ENCODE measurements at places on chromosomes 7 and 10.
A peak's percentile ranks its signal among the peaks of the same experiment; 100 is the strongest.

DNA sequence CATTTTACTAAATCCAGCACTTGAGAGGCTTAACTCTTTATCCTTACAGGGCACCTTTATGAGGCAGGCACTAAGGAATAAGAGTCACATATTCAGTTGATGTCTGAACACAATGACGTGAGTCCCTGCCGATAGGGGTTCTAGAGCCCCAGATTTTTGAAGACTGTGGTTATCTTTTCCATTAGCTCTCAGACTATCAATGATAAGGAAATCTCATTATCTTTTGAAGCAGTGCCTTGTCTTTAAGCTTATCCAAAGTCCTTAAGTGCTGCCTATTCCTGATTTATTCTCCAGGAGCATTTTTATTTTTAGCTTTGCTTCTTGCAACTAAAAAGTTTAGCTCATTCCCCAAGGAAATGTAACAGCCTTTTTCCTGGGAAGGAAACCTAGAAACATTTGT lies 444.1 kb upstream of the LRRN3 start:
- DNase-seq, result no peak

DNA sequence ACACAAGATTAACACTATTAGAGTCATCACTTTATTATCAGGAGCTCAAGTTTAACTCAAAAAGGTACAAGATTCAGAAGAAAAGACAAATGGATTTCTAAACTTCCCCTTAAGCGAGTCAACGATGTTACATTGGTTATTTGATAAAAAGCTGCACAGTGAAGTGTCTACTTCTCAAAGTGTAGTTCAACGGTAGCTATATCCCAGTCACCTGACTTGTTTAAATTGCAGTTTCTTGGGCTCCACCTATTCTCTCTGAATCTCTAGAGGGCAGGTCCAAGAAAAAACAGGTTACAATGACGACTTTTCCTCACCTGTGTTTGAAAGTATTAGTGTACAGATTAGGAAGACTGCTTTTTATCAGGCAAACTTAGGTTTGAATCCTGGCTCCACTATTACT lies 16.6 kb downstream of the MINDY3 start:
- DNase-seq, result no peak

DNA sequence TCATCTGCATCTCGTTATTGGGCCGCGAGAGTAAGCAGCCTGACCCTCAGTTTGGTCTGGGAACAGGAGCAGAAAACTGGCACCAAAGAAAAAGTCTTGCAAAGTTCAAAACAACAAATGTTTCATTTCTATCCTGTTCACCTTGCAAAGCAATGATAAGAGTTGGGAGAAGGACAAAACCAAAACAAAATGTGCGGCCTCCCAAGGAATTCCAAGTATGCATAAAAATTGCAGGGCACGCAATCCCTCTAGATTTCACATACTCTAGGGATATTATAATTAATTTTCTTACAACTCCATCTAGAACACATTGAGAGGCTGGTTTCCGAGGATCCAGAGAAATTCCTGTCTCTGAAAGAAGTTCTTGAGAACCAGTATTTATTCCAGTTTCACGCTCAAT lies 20.1 kb downstream of the CHUK start:
- DNase-seq, result no peak

- peak; percentile 40 for DNase-seq
Observed at GRCh38 chr7:91034459-91035368, 229.5 kb upstream of the FZD1 start.

DNA sequence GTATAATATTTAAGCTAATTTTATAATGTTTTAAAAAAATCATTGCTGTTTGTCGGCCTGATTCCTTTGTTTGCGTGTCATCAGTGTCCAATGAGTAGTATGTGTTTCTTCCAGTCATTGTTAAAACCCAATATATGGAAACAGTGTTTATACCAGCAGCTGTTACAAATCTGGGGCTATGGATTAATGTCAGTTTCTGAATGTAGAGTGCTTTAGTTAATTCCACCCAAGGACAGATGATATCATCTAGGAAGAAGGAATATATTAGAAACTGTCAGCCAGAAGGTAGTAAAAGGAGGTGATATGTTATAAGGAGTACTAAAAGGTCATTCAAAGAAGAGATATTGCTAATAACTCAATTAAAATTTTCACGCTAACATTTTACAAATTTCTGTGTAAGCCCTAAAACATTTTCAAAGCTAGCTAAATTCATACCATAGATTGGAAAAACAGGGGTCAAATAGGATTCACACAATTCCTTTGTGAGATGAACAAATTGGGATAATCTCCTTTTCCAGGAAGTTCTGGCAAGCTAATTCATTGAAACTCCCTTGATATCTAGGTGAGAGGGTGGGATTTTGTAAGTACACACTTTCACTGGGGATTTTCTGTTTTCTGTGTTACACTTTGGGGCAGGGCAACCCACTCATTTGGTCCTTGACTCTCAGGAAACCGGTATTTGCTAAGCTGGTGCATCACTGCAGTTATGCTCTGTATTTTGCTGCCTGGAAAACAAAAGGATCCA lies 448.8 kb downstream of the LRMDA start:
- no peak for DNase-seq

DNA sequence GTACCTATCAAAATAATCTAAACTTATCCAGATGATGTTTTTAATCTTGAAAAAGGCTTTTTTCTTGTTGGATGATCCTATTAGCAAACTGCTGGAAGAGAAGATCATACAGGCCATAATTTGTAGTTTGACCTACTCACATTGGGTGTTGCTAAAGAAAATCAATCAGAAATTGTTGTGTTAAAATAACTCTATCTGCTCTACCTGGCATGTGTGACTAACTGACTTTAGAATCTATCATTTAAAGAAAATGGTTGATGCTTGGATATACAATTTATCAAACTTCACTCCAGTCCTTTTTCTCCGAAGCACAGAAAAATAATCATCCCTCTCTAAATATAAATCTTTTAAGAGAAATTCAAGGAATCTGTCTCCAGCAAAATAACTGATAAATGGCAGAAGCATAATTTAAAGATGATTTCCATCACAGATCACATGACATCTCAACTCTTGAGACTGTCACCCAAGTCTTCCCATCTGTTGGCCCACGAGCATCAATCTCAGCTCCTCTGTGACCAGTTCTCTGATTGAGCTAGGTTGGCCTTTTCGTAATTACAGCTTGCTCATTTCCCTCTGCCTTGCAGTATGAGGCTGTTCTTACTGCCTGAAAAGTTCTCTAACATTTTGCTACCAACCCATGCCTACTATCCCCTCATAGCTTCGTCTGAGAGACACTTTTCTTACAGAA lies 36.4 kb downstream of the CABCOCO1 start:
- no peak for DNase-seq

DNA sequence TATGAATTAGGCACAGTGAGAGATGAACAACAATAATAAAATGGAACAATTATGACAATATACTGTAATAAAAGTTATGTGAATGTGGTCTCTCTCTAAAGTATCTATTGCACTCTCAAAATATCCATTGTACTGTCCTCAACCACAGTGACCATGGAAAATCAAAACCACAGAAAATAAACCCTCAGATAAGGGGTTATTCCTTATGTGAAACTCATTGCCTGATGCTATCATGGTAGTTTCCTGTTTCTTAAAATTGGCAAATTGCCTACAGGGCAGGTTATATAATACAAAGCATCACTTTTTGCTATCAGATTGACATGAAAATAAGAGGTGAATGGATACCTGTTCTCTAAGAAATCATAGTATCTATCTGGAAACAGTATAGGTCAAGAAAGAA lies 3.8 kb downstream of the MCM10 start:
- DNase-seq, result no peak

- peak; percentile 39 for DNase-seq
Observed at GRCh38 chr10:63819753-63820329, 298.6 kb downstream of the REEP3 start.

GRCh38 chr7:100823140-100823525 lies 4.2 kb downstream of the EPHB4 start:
- no peak for DNase-seq

DNA sequence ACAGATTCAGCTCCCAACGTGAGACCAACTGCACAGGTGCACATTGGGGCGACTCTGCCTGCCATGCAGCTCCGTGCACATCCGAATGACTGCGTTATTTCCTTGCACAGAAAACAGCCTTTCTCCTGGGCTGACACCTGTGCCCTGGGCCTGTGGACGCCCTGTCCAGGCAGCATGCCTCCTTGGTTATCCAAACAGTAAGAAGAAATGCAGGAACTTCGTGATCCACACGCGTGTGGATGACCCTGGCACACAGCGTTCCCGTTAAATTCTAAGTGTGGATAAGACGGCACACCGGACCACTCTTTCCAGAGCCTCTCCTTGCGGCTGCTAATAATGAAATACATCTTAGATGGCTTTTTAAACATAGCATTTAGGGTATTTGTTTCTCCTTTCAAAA lies 39.6 kb downstream of the NKX6-2 start:
- no peak for DNase-seq

DNA sequence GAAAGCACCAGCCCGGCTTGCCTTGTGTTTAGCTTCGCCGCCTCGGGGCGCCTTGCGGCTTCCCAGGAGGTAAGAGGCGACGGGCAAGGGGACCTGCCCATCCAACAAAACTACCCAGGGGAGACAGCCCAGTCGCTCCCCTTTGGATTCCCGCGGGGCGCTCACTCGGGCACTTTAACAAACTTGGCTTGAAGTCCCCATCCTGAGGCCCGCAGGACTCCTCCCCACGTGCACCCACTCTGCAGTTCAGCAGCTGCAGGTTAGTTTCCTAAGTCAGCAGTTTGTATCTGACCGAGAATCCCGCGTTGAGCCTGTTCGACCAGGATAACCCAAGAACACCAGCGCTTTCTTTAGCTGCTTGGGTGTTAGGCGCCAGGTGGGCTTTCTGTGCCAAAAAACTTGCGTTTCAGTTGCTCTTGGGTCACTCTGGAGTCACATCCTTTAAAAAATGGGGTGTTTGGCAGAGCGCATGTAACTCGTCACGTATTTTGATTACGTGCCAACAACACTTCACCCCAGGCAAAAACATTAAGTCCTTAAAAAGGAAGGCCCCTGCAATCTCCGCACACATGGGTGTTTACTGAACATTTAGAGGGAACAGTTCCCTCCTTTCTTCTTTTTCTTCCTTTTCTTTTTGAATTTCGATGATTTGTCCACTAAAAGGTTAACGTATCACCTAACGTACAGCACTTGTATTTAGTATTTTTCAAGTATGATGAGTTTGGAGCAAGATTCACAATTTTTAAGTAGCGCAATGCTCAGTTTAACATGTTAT lies 876 bp downstream of the DNAH11 start:
- DNase-seq, result no peak

DNA sequence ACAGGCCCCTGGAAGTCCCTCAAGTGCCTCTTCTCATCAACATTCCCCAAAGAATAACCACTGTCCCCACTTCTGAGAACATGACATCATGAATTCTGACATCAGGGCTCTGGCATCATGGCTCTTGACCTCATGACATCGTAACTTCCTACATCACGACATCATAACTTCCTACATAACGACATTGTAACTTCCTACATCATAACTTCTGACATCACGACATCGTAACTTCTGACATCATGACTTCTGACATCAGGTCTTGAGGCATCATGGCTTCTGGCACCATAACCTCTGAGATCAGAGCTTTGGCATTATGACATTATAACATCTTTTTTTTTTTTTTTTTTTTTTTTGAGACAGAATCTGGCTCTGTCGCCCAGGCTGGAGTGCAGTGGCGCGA lies 66.7 kb upstream of the FAM20C start:
- no peak for DNase-seq

DNA sequence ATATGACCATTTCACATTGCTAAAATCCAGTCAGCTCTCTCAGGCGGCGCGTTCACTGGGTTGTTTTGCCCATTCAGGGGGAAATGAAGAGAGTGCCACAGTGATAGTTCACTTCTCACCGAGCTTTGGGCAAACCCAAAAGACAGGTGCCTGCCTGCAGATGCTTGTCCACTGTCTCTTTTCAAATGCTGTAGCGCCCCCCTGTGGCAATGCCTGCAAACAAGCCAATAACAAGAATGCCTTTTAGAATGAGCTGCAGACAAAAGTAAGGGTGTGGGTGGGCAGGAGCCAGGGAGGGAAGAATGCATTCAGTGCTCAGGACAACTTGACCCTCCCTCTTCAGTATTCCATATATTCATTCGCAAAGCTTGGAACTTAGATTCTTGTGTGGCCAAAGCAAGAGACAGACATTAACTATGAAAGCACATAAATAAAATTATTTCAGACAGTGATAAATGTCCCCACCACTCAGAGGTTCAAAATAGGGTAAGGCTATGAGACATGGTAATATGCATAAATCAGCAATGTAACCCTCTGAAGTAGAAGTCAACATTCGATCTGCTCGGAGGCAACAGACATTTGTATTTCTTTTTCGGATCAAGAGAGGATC lies 86.9 kb downstream of the JAZF1 start:
- peak; percentile 50 for DNase-seq
